ENCODE measurements at places on chromosomes 4 and X.

- DNase-seq = no peak
Measured at GRCh38 chrX:23670528-23670927, 3.2 kb downstream of the PRDX4 start.

DNA sequence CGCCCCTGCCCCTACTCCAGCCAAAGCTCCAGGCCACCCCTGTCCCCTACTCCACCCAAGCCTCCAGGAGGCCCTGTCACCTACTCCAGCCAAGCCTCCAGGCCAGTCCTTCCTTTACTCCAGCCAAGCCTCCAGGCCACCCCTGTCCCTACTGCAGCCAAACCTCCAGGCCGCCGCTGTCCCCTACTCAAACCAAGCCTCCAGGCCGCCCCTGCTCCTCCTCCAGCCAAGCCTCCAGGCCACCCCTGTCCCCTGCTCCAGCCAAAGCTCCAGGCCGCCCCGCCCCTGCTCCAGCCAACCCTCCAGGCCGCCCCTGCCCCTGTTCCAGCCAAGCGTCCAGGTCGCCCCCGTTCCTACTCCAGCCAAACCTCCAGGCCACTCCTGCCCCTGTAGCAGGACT is 5.1 kb upstream of the ASMT start:
- DNase-seq = no peak

- DNase-seq = peak; percentile 5
Measured at GRCh38 chr4:47531241-47531953, 46.3 kb downstream of the ATP10D start.

- no peak for DNase-seq
Measured at GRCh38 chr4:14184767-14185166, 557.2 kb upstream of the BOD1L1 start.

DNA sequence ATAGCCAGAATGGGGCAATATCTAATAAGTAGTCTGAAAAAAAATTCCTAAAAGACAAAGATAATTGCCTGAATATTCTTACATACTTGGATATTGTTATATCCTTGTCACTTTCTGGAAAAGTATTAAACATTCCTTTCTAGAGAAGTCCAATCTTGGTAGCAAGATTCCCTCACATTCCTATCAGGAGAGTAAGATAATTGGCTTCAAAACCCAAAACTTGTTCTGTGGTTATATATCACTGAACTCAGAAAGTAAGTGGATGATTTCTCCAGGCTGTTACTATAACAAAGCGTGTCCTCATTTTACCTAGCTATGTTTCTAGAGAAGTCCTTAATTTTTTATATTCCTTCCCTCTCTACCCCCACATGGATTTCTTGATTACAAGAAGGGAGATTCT is 46.0 kb upstream of the TEX13A start:
- no peak for DNase-seq

DNA sequence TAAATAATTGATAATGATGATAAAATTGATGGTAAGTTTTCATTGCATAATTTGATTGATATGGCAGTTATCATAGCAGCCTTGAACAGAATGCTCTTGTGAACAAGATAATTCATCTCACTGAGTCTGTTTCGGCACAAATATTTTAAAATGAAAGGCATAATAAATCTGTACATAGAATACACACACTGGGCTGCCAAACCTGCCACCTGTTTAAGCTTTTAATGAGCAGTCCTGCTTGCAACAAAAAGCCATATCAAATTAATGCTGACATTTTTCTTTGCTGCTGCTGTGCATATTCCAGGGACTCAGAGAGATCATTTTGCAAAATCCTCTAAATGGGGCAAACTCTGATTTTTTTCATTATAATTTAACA is 201.1 kb downstream of the ARHGAP24 start:
- DNase-seq = no peak

DNA sequence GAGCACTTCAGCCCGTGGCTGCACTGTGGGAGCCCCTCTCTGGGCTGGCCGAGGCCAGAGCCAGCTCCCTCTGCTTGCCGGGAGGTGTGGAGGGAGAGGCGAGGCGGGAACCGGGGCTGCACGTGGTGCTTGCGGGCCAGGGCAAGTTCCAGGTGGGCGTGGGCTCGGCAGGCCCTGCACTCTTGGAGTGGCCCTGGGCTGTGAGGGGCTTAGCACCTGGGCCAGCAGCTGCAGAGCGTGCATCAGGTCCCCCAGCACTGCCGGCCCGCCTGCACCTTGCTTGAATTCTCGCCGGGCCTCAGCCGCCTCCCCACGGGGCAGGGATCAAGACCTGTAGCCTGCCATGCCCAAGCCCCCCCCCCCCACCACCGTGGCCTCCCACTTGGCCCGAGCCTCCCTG is 28.9 kb upstream of the APOOL start:
- no peak for DNase-seq

GRCh38 chr4:41104155-41104554 is 110.2 kb downstream of the APBB2 start:
- no peak for DNase-seq

DNA sequence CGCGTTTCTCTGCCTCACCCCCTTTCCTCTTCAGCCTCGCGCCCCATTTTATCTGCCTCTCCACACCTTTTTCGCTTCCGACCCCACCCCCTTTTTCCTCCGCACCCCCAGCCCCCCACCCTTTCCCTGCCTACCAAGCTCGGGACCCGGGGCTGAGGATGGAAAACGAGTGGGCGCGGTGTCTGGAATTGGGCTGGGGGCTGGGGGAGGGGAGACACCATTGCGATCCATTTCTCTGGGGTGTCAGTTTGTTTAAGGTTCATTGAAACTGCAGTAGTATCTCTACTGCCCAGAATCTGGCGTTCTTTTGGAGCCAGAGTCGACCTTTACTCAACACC is 707 bp downstream of the SLC9A6 start:
- no peak for DNase-seq

DNA sequence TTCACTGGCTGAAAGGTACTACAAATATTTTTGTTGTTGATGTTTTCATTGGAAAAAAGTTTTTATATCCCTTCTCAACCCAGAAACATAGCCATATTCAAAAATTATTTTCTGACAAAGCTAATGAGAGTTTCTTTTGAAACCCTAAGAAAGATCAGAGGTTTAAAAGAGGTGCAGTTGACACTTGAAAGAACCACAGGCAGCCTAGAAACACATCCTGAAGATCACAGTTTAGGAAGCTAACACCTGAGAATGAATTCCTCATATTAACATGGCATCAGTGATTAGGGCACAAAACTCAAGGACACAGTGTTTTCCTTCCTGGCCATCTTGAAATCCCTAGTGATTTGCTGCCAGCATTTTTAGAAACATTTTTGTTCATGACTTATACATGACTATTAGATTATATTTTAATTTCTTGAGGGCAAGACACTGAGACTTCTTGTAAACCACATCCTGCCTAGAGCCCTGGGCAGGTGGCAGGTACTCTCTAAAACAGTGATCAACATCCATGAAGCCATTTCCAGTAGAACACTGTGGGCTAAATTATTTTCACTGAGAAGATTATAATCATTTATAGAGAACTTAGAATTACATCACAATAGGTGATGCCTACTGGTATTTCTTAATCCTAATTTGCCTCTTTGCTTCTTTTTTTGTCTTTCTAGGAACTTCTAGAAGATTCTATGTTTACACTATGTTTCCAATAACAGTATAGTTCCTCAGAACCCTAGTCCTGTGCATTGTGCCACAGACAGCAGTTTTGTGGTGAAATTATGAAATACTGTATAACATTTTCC is 80.0 kb downstream of the ARSJ start:
- DNase-seq = peak; percentile 88

- no peak for DNase-seq
Measured at GRCh38 chrX:48999030-48999429, 3.0 kb downstream of the GRIPAP1 start.

GRCh38 chr4:44319129-44319528 is 129.5 kb downstream of the KCTD8 start:
- DNase-seq = no peak

GRCh38 chr4:120703908-120704307 is 218.6 kb downstream of the PRDM5 start:
- DNase-seq = no peak

DNA sequence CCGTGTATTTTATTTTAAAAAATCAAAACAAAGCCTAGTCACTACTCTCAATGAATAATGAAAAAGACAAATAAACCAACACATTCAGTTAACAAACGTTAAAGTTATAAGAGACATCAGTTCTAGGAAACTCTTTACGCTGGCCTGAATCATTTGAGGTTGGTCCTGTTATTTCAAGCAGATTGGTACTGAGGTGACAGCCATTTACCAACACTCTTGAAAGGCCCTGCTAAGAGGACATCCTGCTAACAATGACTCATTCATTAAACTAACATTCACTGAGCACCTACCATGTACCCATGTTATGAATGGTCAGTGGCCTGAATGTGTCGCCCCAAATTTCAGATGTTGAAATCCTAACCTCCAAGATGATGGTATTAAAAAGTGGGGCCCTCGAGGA is 57.1 kb upstream of the ADGRG2 start:
- DNase-seq = no peak

GRCh38 chrX:120286733-120287512 is 24.3 kb downstream of the TMEM255A start:
- DNase-seq = no peak

- DNase-seq = no peak
Measured at GRCh38 chrX:20487227-20487626, 220.5 kb upstream of the RPS6KA3 start.

- DNase-seq = no peak
Measured at GRCh38 chrX:150028692-150029091, 90.4 kb upstream of the EOLA2 start.

- no peak for DNase-seq
Measured at GRCh38 chrX:130529531-130529930, 127.7 kb downstream of the RBMX2 start.

DNA sequence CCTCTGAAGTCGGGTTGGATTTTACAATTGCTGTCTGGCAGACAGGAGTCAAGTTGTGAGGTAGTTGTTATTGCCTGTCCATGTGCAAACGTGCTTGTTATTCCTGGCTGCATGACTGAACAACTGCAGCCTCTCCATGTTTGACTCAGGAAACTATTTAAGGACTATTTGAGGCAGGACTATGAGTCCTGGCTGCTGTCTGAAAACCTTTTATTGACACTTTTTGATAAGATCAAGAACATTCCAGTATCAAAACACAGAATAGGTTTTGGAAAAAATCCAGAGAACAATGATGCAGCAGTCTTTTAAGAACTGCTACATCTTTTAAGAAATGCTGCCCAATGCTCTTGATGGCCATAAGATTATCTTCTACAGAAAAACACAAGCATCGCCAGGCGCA is 10.0 kb upstream of the SPRY1 start:
- DNase-seq = no peak

DNA sequence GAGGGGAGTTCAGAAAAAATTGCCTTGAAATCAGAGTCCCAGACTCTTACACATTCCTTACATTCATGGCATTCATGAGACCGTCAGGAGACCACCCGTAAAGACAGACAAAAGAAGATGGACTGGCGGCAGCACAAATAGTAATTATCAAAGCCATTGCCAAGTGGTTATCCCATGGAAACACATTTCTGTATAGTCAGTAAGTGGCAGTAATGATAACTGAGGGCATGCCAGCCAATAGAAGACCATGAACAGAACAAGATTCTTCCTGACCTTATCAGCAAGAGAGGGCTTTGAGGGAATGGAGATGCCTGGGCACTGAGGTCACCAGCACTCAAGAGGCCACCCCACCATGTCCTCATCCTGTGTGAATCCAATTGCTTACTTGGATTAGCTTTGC is 121.7 kb upstream of the HCCS start:
- DNase-seq = no peak

DNA sequence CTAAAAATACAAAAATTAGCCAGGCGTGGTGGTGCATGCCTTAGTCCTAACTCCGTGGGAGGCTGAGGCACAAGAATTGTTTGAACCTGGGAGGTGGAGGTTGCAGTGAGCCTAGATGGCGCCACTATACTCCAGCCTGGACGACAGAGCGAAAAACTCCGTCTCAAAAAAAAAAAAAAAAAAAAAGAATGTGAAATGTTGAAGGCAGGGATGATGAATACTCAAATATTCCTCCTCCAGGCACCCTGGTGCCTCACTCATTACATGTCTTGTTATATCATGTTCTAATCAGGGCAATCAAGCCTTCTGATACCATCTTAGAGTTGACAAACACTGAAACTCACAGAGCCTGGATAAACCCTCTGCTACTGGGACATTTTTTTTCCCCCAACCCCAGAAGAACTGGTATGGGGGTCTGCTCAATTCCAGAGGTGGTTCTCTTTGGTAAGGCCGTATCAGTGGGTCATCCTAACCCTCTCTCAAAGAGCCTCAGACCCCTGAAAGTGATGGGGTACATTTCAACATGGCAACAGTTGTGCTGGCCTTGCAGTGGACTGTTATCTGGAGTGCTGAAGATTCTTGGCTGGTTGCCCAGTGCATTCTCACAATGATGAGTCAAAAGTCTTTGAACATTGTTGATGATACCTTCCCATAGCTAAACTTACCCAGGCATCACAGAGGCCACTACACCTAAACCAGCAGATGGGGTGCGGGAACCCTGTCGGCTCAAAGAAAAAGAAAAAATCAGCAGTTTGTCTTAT is 2.4 kb upstream of the SH3KBP1 start:
- DNase-seq = peak; percentile 23

- no peak for DNase-seq
Measured at GRCh38 chr4:123666486-123666885, 269.9 kb downstream of the SPRY1 start.

DNA sequence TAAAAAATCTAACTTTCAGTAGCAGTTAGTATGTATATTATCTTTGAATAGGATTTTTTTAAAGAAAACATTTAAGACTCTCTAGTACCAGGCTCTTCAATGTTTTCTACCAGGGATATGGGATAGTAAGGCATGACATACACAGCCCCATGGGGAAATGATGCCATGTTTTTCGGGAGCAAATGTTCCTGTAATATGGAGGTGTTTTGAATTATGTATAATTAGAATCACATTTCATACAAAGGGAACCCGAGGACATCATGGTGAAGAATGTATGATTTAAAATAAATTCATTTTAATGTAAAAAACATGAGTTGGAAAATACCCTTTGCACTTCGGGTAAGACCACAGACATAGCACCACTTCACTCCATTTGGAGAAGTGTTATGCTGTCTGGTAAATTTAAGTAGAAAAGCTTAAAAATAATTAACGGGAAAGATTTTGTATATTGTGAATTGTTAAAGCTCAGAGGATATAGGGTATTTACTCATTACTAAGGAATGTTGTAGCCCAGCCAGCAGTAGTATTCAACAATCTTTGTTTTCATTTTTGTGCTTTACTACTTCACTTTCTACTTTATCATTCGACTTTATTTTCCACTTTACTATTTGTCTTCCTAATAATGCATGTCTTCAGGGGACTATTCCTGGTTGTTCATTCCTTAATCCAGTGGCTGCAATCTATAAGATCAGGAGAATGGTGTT is 2050.7 kb downstream of the ARAP2 start:
- DNase-seq = no peak

GRCh38 chr4:42617030-42617429 is 39.9 kb downstream of the ATP8A1 start:
- DNase-seq = no peak
